ENCODE measurements at places on chromosomes 7 and 10.

GRCh38 chr10:124462348-124462695 lies 699 bp downstream of the LHPP start:
- DNase-seq, result no peak

DNA sequence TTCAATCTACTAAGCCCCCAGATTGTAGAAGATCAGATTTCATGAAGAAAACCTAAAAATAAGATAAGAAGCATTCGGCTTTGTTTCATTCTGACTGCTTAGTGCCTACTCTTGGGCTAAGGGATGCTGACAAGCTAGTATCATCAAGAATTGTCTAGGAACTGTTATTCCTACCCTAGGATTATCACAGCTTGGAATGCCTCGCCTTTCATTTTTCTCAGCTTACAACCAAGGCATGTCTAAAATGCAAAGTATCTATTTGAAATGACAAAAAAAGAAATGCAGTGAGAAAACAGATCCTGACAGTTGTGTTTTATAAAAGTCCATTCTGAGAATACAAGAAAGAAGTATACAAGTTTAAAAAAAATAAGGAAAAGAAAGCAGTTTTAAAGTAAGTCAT lies 441.0 kb downstream of the KCNMA1 start:
- DNase-seq, result no peak

DNA sequence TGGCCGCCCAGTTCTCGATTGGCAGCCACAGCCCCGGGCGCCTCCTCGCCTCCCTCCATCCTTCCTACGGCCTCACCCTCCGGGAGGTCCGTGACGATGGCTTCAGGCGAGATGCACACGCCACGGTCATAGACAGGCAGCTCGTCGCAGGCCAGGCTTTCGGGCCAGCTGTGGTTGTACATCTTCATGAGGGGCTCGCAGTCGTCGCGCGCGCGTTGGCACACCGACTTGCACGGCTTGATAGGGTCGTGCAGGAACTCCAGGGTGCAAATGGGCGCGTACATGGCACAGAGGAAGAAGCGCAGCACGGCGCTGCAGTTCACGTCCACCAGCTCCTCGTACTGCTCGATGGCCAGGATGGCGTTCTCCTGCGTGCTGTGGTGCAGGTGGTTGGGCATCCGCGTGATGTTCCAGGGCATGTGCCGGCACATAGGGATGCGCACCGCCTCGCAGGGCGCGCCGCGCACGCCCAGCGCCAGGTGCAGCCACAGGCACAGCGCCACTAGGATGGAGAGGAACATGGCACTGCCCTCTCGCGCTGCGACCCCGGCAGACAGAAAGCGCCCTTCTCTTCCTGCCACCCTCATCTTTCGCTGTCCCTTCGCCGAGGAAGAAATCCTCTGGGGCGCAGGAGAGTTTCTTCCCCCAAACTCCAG lies 472 bp downstream of the SFRP4 start:
- peak; percentile 53 for DNase-seq

DNA sequence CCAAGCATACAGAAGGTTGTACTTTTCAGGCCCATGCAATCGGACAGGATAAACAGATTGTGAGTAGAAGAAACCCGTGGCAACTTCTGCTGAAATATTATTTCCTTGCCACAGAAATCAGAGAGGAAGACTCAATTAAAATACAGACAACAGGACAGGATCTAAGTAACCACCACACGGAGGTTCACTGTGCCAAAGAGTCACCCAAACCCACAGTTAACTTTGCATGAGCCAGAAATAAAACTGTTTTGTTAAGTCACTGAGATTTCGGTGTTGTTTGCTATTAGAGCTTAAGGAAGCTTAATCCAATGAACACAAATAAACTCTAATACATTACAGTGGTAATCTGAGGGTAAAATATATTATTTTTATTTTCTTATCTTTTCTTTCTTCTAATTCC lies 14.0 kb downstream of the PNPLA8 start:
- no peak for DNase-seq

DNA sequence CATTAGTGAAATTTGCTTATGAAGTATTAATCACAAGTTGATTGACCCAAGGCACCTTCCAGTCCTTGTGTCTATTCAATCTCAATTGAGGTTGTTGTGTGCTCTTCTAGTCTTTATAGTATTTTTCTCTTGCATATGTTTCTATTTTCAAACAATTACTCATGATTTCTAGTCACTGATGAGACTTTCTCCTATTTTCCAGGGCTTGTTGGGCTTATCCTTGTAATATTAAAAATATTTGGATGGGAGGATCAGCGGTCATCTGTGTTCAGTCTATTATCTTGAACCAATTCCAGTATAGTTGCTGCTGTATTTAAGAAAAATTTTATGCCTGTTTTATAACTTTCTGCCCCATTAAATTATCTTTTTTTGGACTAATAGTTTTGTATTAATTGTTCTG lies 154.4 kb downstream of the PTEN start:
- no peak for DNase-seq

GRCh38 chr10:15824498-15824897 lies 35.8 kb downstream of the MINDY3 start:
- peak; percentile 13 for DNase-seq

DNA sequence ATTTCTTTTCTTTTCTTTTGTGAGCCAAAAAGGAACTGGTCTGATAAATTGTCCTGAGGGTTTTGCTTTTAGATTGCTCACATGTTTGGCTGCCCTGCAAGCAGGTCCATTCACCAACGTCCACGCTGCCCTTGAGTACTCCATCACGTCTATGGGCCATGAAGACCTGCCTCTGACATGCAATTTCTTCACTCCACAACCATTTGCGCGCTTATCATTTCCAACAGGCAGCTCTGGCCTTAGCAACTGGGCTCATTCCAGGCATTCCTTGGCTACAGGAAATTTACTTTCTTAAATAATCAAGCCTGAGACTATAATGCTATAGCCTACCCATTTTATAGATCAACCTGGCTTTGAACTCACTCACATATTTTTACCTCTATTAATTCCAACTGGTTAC lies 408.3 kb upstream of the C7orf33 start:
- no peak for DNase-seq

DNA sequence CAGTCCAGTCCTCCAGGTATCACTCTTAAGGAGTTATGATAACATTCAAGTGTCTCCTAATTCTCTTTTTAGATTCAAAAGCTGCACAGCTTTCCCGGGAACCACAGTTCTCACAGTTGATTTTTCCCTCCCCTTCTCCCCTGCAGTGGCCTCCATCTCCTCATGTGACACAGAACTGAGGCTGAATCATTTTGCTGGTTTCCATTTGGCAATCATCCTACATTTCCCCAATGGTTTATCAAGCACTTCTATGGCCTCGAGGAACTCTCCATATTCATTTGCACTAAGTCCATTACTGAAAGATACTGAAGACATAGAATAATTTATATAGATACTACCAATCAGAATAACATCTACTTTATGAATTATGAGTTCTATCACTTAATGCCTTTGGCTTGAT lies 484.9 kb downstream of the GPAM start:
- no peak for DNase-seq

GRCh38 chr10:8043569-8044306 lies 10.8 kb upstream of the GATA3 start:
- no peak for DNase-seq

DNA sequence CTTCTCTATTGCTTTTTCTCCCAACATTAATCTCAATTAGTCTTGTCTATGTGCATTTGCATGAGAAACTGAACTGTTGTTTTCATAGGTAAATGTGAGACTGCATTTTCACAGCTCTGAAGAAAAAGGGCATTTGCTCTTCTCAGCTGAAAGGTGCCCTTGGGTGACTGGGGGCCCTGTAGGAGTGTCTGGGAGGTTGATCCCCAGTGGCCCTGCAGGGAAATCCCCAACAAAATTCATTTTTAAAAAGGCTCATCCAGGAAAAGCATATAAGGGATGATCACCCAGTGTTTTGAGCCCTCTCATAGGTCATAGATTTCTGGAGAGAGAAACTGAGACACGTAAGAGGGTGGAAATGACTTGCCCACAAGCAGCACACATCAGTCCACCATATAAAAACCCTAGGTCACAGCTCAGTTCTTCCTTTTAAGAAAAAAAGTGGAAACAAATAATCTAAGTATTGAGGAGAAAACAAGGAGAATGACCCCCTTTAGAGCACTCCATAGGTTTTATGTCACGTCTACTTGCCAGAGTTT lies 190.3 kb upstream of the AHR start:
- DNase-seq, result no peak

GRCh38 chr7:151900986-151901621 lies 24.2 kb upstream of the PRKAG2 start:
- peak; percentile 51 for DNase-seq

GRCh38 chr7:129721068-129721467 lies 109.5 kb downstream of the NRF1 start:
- peak; percentile 46 for DNase-seq

- no peak for DNase-seq
Measured at GRCh38 chr7:116785843-116786242, 76.5 kb upstream of the CAPZA2 start.

GRCh38 chr7:115721293-115722217 lies 309.0 kb downstream of the TFEC start:
- peak; percentile 17 for DNase-seq

- no peak for DNase-seq
Measured at GRCh38 chr7:17094963-17095574, 203.4 kb upstream of the AHR start.

- DNase-seq, result peak; percentile 42
Measured at GRCh38 chr10:78450807-78451485, 417.3 kb downstream of the RPS24 start.

DNA sequence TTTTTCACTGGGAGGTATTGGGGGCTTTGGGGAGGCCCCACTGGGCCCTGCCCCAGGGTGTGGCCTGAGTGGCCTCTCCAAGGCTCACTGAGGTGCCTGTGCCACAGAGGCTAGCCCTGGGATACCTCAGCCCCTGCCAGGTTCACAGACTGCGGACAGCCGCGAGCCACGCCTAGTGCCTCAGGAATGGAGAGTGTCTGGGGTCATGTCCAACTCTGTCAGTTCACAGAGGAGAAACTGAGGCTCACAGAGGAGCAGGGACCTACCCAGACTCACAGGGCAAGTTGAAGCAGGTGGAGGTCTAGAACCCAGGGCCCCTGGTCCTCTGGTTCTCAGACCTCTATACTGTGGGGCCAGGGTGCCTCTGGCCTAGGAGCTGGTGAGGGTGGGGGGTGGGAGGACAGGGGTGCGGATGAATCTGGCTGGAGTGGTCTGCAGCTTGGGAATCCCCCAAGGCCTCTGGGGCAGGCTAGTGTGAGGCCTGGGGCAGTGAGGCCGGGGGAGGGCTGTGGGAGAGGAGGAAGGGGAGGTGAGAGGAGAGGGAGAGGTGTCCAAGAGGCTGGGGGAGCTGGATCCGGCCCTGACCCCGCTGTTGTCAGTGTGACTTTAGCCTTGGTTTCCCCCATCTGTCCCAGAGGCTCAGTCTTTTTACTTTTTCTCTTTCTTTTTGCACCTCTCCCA lies 20.0 kb downstream of the NEURL1 start:
- DNase-seq, result no peak

DNA sequence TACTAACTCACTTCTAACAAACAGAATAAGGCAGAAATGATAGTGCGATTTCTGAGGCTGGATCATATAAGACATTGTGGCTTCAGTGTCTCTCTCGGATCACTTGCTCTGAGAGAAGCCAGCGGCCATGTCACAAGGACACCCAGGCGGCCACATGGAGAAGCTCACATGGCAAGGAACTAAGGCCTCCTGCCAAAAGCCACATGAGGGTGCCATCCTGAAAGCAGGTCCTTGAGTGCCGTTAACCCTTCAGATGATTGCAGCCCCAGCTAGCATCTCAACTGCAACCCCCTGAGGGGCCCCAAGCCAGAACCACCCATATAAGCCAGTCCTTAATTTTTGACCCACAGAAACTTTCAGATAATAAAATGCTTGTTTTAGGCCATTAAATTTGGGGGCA lies 6.9 kb upstream of the VDAC2 start:
- DNase-seq, result no peak

GRCh38 chr7:155484483-155485399 lies 26.8 kb downstream of the EN2 start:
- no peak for DNase-seq

Data from NCI-H1417 (cell line).